HCT116 (cell line): ENCODE measurements at places on chromosomes 5 and 9. TPM values are rescaled to one million over a fixed set of nuclear protein-coding genes. Genes with fewer than 3 reads are reported as not detected.
A peak's percentile ranks its signal among the peaks of the same experiment; 100 is the strongest.

DNA sequence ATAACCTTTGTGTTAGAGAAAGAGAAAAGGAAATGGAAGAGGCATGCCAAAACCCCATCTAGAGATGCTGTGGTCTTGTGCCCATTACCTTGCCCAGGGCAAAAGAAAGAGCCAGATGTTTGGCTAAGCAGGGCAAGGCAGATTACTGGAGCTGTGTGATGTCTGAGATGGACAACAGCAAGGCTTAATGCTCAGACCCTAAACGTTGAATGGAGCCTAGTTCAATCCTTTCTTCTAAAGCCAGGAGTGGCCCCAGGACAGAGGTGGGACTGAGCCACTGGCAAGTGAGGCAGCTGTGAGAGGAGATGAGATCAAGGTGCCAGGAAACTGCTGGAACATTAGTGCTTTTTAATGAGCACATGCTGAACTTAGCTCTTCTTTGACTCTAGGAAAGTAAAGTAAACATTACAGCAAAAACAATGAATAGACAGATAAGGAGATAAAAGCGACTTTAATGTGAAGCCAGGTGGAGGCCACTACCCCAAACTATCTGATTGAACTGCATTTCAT, 143.0 kb upstream of the EGFLAM start:
- no peak for DNase-seq
- no peaks in the 10 kb centered on the region for H3K36me3 ChIP-seq
- peaks cover 10% of the 10 kb centered on the region; the same call in 1 of the 2 replicates for H3K27me3 ChIP-seq
- no peak overlapping the region for H3K27ac ChIP-seq
- no peaks in the 10 kb centered on the region for H3K4me1 ChIP-seq

GRCh38 chr9:134192311-134192950, 28.1 kb upstream of the RNU6ATAC start:
- no peaks in the 10 kb centered on the region for H3K4me1 ChIP-seq
- no peak overlapping the region for H3K27ac ChIP-seq
- H3K4me3 ChIP-seq: no peak overlapping the region
- no peaks in the 10 kb centered on the region for H3K36me3 ChIP-seq

DNA sequence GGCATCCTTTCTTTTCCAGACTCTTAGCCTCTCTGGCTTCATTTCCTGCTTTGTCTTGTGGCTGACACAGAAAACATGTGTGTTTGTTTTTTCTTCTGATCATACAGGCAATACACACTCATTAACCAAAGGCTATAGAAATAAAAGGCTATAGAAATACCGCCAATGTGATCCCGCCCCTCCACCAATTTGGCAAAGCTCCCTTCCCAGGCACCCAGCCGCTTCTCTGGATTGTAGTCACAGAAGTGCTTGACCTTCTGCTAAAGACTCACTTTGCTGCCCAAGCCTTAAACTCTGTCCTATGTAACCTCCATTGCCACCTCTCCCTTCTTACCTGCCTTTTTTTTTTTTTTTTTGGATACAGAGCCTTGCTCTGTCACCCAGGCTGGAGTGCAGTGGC, 5.3 kb downstream of the TXNDC15 start:
- no peak for DNase-seq
- H3K36me3 ChIP-seq: no peaks in the 10 kb centered on the region
- no peaks in the 10 kb centered on the region; the same call in 1 of the 2 replicates for H3K4me1 ChIP-seq
- no peak overlapping the region for H3K27ac ChIP-seq

GRCh38 chr9:134065612-134066419, 2.0 kb downstream of the BRD3 start:
- H3K27ac ChIP-seq: peak overlapping the region; percentile 90; the same call in 1 of the 2 replicates
- H3K4me3 ChIP-seq: peak overlapping the region; percentile 88
- peaks cover 11% of the 10 kb centered on the region for H3K27me3 ChIP-seq
- DNase-seq: no peak
- H3K36me3 ChIP-seq: no peaks in the 10 kb centered on the region

DNA sequence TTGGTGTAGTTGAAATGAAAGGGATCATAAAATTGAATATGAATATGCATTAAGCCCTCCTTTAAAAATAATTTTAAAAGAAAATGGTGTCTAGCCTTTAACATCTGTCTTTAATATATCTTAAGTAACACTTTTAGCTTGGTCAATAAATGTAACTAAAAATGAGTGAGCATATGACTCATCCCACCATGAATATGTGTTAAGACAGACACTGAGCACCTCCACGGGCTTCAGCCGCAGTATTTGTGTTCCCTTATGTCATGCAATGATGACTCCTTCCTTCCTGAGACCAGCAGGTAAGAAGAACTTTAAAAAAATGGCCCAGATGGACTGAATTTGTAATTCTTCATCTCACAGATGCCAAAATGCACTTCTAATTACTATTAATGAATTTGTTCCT, 563.2 kb downstream of the NR2F1-AS1 start:
- H3K27ac ChIP-seq: no peak overlapping the region
- no peaks in the 10 kb centered on the region for H3K36me3 ChIP-seq
- H3K4me1 ChIP-seq: no peaks in the 10 kb centered on the region

GRCh38 chr5:123718238-123718637, 206.3 kb downstream of the CSNK1G3 start:
- H3K27me3 ChIP-seq: no peaks in the 10 kb centered on the region
- H3K4me3 ChIP-seq: no peak overlapping the region
- DNase-seq: no peak
- no peak overlapping the region for H3K27ac ChIP-seq

DNA sequence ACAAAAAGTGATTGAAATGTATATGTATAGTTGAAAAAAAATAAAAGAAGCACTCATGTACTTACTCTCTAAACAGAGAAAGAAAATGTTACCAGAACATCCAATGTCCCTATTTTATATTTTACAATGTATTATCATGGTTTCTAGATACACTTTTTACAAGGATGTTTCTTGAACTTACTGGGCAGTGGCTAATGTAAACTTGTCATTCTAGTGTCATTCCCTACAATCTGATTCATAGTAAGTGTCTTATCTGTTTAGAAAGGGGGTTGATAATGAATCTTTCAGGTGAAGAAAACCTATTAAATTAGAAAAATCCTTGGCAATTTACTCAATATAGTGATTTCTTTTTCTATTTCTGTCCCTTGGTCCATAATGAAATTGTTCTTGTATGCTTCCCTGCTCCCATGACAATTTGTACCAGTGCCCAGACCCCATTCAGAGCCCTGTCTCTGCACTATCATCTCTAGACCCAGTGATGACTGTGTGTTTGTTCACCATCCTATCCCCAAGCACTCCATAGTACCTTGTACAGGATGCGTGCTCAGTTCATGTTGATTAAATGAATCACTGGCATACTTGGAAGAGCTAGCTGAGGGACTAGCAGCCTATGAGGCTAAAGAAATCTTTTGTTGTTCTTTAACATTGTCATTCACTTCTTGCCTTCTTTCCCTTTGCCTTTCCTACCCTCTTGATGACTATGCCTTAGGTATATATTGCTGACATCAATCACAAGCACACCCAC, 101.2 kb downstream of the HMHB1 start:
- no peak overlapping the region for H3K27ac ChIP-seq
- DNase-seq: no peak
- no peaks in the 10 kb centered on the region for H3K27me3 ChIP-seq

DNA sequence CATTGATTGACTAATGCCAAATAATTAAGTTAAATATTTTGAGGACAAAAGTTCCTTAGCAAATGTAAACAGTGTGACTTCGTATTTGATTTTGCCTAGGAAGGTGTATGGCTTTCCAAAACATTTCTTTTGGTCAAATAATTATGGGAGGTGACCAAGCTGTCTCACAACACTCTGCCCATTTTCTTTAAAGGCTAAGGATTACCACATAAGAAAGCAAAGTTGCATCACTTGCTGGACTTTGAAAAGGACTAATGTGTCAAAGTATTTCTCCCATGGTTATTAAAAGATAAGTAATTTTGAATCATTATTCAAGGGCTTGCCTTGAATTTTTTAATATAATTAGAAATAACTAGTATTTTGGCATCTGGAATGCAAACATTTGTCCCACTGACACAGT, 74.7 kb downstream of the HAPLN1 start:
- no peaks in the 10 kb centered on the region for H3K36me3 ChIP-seq
- no peak overlapping the region for H3K4me3 ChIP-seq
- H3K27ac ChIP-seq: no peak overlapping the region
- no peak for DNase-seq
- no peaks in the 10 kb centered on the region for H3K4me1 ChIP-seq

- DNase-seq: no peak
- H3K4me1 ChIP-seq: peaks cover 26% of the 10 kb centered on the region
- no peaks in the 10 kb centered on the region for H3K27me3 ChIP-seq
- no peaks in the 10 kb centered on the region for H3K36me3 ChIP-seq
These were observed 27.6 kb upstream of the CDKN2AIPNL start for GRCh38 chr5:134439210-134439654.

DNA sequence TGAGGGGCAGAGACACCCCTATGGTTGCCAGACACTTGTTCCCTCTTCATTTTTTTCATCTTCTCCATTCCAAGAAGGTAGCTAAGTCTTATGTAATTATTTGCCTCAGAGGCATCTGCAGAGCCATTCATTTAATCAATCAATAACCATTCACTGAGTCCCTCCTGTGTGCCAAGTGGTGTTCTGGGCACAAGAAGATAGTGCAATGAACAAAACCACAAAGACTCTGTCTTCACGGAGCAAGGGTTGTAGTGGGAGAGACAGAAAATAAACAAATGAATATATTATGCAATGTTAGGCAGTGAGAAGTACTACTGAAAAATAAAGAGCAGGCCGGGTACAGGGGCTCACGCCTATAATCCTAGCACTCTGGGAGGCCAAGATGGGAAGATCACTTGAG, 41.4 kb upstream of the CTNNA1 start:
- H3K27me3 ChIP-seq: no peaks in the 10 kb centered on the region
- H3K36me3 ChIP-seq: no peaks in the 10 kb centered on the region
- H3K4me3 ChIP-seq: no peak overlapping the region
- peaks cover 12% of the 10 kb centered on the region for H3K4me1 ChIP-seq
- no peak for DNase-seq

DNA sequence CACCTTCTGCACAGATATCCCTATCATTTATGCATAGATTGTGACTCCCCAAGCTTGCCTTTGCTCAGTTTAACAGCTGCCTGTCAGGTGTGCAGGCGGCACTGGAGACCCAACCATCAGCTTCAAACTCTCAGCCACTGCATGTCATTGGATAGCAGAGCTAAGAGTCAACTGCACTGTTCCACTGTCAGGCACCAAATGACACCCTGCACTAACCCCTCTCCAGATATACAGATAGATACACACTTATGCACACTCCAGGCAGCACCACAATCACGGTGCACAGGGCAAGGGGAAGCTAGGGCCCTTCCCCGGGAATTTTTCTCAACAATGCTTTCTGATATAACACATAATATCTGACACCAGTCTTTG, 142.3 kb downstream of the BNC2 start:
- no peak for DNase-seq
- peaks cover 4% of the 10 kb centered on the region for H3K27me3 ChIP-seq
- H3K4me1 ChIP-seq: no peaks in the 10 kb centered on the region
- H3K4me3 ChIP-seq: no peak overlapping the region
- H3K36me3 ChIP-seq: no peaks in the 10 kb centered on the region

DNA sequence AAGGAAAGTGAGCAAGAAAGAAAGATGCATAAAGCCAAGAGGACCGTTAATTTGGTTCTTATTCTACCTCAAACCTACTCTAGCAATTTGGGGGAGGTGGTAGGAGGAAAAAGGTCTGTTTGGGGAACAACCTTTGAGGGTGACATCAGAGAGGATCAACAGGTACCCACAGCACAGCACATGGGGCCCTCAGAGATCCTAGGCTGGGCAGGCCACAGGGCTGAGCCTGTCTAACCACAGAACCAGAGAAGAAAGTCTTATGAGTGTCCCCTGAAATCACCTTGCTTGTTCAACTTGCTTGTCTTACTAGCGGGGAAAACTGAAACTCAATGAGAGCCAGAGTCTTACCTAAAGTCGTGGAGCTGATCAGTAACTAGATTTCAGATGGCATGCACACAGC, 385.2 kb downstream of the SPOCK1 start:
- no peaks in the 10 kb centered on the region for H3K36me3 ChIP-seq
- no peak overlapping the region for H3K27ac ChIP-seq
- DNase-seq: no peak

DNA sequence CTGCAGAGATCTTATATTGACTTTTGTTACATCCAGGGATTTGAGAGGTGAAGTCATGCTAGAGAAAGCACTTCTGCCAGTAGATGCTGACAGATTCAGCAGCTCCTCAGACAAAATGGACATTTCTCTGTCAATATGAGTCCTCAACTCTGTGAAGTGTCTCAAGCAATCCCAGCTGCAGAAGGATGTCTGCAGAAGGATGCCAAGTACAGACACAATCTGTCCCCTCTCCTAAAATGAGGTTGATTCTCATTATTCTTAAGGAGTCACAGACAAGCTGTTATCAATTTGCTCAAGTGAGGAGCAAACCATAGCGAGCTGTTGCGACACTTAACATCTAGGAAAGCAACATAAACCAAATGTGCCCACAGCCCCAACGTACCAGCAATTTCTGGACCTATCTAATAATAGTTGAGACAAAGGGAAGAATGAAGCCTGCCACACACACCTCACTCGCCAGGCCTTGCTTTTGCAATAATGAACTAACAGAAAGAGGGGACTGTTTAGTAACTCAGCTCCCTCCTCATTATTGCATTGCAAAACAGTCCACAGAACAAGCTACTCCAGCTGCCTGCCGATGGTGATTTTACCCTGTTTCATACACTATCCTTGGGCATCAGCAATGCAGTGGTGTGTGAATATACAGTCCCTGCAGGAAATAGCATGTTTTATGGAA, 364.2 kb upstream of the PDE4D start:
- no peak overlapping the region for H3K27ac ChIP-seq
- peaks cover 32% of the 10 kb centered on the region for H3K27me3 ChIP-seq
- no peaks in the 10 kb centered on the region for H3K36me3 ChIP-seq
- no peaks in the 10 kb centered on the region for H3K4me1 ChIP-seq
- no peak for DNase-seq
- H3K4me3 ChIP-seq: no peak overlapping the region

- DNase-seq: no peak
- H3K4me3 ChIP-seq: no peak overlapping the region
- no peaks in the 10 kb centered on the region; the same call in 1 of the 2 replicates for H3K27me3 ChIP-seq
- H3K4me1 ChIP-seq: no peaks in the 10 kb centered on the region
- H3K36me3 ChIP-seq: no peaks in the 10 kb centered on the region
These were observed 113.0 kb downstream of the KLHL3 start for GRCh38 chr5:137622850-137623249.

- DNase-seq: peak; percentile 56
- H3K4me3 ChIP-seq: peak overlapping the region; percentile 27
- no peaks in the 10 kb centered on the region for H3K27me3 ChIP-seq
These were observed 5.5 kb downstream of the TTC16 start for GRCh38 chr9:127721391-127721821.

GRCh38 chr5:55114061-55114460, 11.6 kb downstream of the GZMA start:
- no peak overlapping the region for H3K4me3 ChIP-seq
- no peak for DNase-seq
- H3K27ac ChIP-seq: no peak overlapping the region
- peaks cover 41% of the 10 kb centered on the region; the same call in 1 of the 2 replicates for H3K27me3 ChIP-seq

- no peaks in the 10 kb centered on the region for H3K27me3 ChIP-seq
- H3K4me3 ChIP-seq: no peak overlapping the region
- H3K27ac ChIP-seq: no peak overlapping the region
- no peaks in the 10 kb centered on the region for H3K36me3 ChIP-seq
- no peak for DNase-seq
- H3K4me1 ChIP-seq: no peaks in the 10 kb centered on the region
These were observed 53.2 kb upstream of the ACO1 start for GRCh38 chr9:32331240-32331639.

Gene N4BP3
- 5.2 TPM for total RNA-seq

Gene GAPVD1
- 53.1 TPM for total RNA-seq

Gene TAS2R1
- total RNA-seq: not detected

Gene GFPT2
- 16.1 TPM for total RNA-seq

Gene PCDHAC1
- total RNA-seq: 1.0 TPM
